Hippocampal formation (tissue), 2 donors: ENCODE measurements at places on chromosomes 13 and 19.

GRCh38 chr19:53876651-53877224 is 5.3 kb upstream of the PRKCG start:
- no peak for DNase-seq

DNA sequence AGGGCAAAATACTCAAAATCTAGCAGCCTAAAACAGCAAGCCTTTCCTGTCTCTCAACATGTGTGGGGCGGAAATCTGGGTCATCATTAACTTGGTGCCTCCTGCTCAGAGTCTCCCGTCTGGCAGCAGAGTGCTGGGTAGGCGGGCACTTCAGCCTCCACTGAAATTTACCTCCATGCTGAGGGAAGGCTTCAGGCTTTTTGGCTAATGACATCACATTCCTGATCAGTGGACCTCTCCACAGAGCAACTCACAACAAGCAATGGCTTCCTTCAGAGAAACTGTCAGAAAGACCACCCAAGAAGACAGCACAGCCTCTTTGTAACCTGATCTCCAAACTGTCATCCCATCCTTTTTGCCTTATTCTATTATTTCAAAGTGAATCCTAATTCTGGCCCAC is 1109.0 kb downstream of the UQCRFS1 start:
- no peak for DNase-seq

DNA sequence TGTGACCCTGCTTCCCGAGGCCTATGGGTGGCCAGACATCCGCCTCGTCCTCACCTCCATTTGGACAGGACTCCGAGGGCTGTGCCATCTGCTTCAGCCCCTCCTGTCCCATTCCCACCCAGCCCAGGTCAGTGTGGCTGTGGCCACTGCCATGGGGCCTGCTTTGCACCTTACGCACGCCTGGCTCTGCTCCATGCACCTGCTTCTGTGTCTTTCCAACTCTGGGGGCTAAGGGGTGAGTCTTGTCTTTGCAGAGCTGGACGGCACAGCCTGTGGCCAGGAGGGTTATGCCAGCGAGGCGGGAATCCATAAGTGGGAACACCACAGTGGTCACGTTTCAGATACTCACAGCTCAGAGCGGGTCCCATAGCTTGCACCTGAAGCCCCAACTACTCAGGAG is 5.2 kb upstream of the ZNF554 start:
- DNase-seq = no peak

DNA sequence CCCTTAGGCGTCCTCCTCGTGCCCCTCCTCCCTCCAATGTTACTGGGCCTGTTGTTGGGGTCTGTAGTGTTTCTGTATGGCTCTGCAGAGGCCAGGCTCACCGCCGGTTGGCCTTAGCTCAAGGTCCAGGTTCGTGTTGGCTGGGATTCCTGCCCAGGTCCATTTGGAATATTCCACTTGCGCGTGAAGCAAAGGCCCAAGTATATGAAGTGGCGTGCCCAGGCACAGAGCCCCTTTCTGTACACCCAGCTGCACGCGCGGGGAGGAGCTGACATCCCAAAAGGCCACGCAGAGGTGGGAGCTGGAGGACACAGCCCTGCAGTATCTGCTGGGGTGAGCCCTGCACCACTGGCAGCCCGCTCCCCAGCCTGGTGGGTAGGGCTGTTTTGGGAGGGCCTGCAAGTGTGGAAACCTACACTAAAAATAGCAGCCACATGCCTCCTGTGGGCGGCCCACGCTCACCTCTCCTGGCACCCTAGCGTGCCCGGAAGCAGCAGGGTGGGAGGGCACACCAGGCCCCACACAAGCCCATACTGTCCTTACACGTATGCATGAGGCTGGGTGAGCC is 30.2 kb downstream of the CRTC1 start:
- no peak for DNase-seq

DNA sequence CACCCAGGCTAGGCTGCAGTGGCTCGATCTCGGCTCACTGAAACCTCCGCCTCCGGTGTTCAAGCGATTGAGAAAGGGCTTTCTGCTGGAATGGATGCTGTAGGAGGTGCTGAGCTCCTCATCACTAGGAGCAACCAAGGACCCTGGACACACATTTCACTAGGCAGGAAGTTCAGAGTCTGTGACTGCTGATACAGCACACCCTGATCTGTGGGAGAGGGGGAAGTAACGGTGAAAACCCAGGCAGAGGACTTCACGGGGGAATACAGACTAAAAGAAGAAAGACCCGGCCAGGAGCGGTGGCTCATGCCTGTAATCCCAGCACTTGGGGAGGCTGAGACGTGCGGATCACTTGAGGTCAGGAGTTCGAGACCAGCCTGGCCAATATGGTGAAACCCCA is 11.9 kb upstream of the NOTCH3 start:
- no peak for DNase-seq

GRCh38 chr19:15439078-15439799 is 10.5 kb downstream of the WIZ start:
- DNase-seq = no peak

DNA sequence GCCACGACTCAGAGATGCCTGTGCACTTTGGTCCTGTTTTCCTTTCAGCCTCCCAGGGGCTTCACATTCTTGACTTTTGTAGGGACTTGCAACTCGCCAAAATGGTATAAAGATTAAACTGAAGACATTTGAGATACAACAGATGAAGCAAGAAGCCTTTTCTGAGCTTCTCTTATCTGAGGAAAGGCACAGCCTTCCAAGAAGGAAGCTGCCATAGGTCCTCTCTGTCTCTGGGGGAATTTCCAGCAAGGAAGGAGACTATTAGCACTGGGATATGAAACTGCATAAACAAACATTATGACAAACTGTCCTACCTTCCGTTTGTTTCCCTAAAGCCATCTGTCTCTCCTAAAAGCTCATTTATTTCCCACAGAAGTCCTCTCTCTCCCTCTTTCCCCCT is 39.3 kb downstream of the TGDS start:
- DNase-seq = no peak

- DNase-seq = no peak
Observed at GRCh38 chr19:42324655-42325307, 654 bp upstream of the MEGF8 start.

DNA sequence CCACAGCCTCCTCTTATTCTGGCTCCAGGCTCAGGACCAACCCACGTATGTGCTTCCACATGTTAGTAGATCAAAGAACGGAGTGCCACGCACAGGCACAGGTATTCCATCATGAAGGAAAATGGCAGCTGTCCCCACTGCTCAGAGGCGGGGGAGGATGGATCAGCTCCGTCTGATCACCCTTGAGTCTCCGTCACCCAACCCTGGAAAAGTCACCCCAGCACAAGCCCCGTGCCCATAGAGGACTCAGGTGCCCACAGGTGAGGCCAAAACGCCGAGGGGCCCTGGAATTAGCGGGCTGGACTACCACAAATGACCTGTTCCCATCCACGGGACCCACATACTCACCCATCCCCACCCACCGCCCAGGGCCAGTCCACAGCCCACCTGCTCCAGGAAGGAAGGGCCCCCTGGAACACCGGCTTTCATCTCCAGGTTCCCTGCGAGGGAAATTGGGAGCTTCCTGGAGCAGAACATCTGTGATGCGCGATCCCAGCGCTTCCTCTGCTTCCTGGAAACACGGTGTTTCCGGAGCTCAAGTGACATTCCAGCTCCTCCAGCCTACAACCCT is 120.5 kb upstream of the SPACA7 start:
- no peak for DNase-seq
